ENCODE measurements at places on chromosomes 13 and 19. TPM values are rescaled to one million over a fixed set of nuclear protein-coding genes. Genes with fewer than 3 reads are reported as not detected.

GALP gene
- not detected for total RNA-seq

POLD1 gene
- total RNA-seq, result 17.0 TPM

DNA sequence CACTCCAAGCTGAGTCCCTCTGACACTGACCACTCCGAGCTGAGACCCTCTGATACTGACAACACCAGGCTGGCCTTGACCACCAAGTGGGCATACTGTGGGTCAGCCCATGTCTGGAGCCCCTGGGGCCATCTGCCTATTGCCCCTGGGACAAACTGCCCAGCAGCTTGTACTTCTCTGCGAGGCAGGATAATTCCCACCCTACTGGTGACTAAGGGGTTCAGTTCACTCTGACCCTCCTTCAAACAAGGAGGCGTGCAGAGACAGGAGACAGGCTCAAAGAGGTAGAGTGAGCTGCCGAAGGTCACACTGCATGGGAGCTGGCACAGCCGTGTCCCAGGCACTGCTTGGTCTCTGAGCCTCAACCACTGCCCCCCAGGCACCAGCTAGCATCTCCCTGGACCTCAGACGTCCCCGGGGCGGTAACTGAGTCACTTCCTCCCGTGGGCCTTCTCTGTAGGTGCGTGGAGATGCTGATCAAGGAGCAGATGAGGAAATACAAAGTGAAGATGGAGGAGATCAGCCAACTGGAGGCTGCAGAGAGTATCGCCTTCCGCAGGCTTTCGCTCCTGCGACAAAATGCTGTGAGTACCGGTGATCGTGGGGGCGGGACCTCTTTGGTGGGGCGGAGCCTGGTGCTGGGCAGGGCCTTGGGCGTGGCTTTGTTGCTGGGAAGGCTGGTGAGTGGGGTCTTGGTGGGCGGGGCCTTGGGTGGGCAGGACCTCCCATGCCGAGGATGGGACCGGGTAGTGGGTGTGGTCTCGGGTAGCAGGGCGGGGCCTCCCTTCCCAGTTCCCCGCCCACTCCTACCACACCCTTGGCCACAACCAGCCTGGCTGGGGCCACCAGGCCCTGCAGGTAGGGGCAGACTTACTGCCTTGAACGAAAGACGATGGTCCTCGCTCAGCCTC, 5.8 kb upstream of the USE1 start:
- no peak for DNase-seq

GRCh38 chr13:49664606-49665005, 26.7 kb downstream of the EBPL start:
- DNase-seq, result no peak

TEX29 gene
- not detected for total RNA-seq

DNA sequence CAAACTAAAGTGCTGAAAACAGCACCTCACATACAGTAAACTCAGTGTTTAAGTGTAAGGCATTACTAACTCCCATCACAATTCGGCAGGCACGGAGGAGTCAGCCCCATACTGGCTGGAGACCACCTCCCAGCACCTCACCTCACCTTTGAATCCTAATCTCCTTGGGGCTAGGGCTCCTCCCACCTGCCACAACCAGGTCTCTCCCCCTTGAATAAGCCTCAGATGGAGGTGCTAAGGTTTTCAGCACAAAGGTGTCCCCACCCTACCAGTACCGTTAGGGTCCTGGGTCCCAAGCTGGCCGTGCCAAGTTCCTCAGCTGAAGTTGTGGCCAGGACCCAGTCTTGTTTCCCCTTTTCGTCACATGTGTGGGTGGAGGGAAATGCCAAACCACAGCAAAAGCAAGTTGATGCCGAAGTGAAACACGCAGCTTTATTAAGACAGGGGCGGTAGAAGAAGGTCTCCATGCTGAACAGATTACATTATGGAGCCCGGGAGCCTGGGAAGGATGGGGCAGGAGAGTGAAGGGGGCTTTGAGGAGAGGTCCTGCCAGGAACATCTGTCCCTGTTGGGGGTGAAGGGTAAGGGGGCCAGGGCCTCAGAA, at the start of gene IGFLR1:
Gene IGFLR1 (minus strand): TSS at position 332 of the 604 bp plus-strand sequence. CDS start 1,272 bp downstream, outside the sequence.
- no peak for DNase-seq

RXFP2 gene
- not detected for total RNA-seq
